GM04504 (cell line): ENCODE measurements at places on chromosomes 7 and 10.
A peak's percentile ranks its signal among the peaks of the same experiment; 100 is the strongest.

DNA sequence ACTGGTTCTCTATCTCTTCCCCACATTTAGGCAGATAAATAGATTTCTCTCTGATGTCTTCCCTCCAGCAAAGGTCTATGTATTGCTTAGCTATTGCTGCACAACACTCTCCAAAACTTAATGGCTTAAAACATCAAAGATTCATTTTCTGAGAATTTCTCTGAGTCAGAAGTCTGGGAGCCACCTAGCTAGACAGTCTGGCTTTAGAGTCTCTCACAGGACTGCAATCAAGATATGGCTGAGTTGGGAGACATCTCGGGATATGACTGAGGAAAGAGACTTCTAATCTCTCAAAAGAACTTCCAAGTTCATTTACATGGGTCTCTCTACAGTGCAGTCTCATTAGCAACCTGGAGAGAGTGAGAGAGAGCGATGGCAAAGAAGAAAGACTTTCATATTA, 553.6 kb upstream of the GHITM start:
- no peak for DNase-seq

DNA sequence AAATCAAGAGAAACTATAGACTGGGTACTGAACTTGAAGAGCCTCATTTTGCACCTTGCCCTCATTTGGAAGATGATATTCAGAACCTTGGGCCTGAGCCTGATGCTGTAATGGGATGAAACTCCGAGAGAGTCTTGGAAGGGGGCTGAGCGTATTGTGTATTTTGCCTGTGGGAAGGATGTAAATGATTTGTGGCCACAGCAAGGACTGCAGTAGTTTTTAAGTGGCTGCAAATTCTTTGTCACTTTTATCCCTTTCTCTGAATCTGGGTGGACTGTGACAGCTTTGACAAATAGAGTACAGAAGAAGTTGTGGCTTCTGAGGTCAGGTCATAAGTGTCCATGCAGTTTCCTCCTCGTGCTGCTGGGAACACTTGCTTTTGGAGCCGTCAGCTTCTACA, 221.2 kb downstream of the ADRA2A start:
- DNase-seq, result no peak

DNA sequence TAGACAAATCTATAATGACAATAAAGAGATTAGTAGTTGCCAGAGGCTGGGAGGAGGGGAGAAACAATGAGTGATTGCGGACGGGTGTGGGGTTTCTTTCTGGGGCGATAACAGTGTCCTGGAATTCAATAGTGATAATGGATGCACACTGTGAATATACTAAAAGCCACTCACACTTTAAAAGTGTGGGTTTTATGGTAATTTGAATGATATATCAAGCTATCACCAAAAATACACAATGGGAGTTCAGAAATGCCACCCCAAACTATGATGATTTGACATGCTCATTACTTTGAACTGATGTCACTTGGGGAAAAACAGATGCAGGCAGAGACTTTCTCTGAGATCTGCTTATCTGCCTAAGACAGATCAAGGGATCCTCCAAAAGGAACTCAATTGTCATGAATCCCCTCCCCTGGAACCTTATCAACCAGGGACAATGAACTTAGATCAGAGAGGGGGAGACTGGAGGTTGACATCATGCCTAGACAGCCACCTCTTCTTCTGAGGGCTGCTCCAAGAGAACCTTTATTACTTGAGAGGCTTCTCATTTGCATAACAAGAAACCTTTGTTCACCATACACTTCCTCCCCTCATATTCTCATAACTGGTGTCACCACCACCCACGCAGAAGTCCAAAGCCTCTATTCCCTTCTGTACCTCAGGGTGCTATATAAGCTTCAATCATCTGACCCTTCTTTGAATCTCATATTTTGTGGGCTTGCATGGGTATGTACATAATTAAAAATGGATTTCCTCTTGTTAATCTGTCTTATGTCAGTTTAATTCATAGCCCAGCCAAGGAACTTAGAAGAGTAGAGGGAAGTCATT, 14.8 kb upstream of the ZC3HAV1 start:
- DNase-seq, result no peak

- no peak for DNase-seq
These were observed 49.4 kb downstream of the GRID2IP start for GRCh38 chr7:6501586-6502564.

DNA sequence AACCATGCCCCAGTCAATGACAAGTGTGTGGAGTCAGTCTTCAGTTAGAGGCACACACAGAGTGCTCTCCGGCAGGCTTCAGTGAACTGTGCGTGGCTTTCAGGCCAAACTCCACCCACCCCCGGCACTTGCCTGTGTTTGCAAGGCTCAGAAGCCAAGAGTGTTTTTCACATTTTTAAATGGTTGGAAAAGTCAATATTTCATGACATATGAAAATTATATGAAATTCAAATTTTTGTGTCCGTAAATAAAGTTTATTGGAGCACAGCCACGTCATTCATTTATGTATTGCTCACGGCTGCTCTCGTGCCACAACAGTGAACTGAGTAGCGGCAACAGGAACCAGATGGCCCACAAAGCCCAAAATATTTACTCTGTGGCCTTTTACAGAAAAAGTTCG, 104.7 kb downstream of the SFMBT2 start:
- DNase-seq, result peak; percentile 30

DNA sequence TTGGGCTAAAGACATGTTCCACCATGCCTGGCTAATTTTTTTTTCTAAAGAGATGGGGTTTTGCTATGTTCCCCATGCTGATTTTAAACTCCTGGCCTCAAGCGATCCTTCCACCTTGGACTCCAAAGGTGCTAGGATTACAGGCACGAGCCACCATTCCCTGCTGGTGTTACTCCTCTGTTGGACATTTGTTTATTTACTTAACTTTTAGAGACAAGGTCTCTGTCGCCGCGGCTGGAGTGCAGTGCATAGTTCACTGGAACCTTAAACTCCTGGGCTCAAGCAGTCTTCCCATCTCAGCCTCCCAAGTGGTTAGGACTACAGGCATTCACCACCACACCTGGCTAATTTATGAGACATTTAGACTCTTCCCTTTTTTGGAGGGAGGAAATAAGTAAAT, 38.9 kb downstream of the CCAR1 start:
- no peak for DNase-seq

DNA sequence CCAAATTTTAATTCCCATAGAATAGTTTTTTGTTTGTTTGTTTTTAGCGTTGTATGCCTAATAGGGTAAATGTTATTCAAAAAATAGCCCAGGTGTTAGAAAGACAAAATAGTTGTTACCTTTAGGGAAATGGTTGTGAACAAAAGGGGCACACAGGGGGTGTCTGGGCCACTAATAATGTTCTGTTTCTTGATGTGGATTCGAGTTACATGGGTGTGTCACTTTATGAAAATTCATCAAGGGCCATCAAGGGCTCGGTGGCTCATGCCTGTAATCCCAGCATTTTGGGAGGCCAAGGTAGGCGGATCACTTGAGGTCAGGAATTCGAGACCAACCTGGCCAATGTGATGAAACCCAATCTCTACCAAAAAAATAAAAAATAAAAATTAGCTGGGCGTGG, 531.8 kb upstream of the C7orf33 start:
- no peak for DNase-seq

GRCh38 chr7:143518941-143519340, 41.3 kb downstream of the TAS2R41 start:
- DNase-seq, result no peak

GRCh38 chr10:69802424-69803161, 887 bp downstream of the COL13A1 start:
- no peak for DNase-seq

DNA sequence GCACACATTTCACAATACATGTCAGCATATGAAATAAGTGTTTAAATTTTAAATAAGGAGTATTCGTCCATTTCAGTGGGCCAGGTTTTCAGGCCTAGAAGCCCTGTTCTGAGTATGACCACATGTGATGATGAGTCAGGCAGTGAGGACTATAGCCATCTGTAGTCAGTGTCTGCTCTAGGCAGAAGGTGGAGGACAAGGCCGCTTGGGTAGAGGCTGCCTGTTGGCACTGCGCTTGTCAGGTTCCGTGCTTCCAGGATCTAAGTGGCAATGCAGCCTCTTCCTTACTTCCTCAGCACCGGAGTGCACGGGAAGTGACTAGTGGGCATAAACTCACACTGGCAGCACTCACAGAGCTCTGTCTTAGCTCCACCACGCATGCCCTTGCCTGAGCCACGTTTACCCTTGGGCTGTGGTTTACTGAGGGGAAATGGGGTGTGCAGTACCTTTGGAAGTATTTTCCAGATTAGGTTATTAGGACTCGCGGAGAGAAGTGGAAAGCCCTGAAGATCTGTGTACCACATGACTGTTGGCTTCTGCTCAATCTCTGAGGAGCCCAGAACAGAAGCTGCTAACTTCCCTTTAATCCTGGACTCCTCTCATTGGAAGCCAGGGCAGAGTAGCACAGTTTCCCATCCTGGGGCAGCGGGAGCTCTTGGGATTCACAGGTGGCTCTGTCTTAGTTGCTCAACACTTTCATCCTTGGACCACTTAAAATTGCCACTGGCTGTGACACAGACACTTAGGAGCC, 87.5 kb upstream of the GJD4 start:
- peak; percentile 10 for DNase-seq

- DNase-seq, result no peak
These were observed 18.8 kb downstream of the CAMK2B start for GRCh38 chr7:44306606-44307005.

DNA sequence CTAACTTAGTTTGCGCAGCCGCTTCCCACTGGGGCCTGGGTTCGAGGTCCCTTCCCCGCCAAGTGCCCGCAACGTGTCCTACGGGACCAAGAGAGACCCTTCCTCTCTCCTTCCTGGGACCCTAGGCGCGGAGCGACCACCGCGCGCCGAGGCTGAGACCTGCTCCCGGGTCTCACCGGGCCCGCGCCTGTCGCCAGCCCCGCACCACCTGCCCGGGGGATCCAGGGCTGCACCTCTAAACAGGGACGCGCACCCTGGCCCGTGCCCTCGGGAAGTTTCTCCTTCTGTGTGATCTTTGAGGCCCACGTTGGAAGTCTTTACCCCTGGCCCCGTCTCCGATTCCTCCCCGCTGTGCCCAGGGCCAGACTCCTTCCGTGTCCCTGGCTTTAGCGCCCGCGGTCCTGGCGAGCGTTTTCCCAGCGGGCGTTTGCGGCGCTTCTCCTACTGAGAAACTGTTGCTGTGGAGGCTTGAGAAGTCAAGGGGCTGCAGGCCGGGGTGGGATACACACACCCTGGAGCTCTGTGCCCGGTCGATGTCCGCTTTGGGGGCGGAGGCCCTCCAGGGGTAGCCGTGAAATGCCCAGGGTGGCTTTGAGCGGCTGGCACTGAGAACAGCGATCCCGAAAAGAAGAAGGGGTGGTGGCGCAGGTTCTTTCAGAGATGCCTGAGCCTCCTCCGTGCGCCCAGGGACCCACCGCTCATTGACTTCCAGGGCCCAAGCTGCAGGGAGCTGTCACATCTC, 575 bp downstream of the PLPP4 start:
- no peak for DNase-seq

DNA sequence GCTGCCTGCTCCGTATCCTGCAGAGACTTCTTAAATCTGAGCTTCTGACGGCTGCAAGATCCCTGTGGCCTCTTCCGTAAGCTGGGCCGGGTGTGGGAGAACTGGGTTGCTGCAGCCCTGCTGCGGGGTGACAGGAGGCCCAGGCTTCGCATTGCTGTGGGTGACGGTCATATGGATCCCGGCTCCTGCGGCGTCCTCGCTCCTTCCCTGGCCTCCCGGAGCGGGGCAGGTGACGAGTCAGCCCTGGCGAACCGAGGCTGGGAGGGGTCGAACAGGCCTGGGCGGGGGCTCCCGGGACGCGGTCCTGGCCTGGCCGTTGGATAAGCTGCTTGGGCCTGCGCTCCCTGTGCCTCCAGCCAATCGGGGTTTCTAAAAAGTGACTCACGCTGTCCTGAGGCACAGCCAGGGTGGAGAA, 7.8 kb upstream of the UBE2D1 start:
- DNase-seq, result no peak

GRCh38 chr7:141652691-141653090, 49.3 kb downstream of the DENND11 start:
- no peak for DNase-seq

DNA sequence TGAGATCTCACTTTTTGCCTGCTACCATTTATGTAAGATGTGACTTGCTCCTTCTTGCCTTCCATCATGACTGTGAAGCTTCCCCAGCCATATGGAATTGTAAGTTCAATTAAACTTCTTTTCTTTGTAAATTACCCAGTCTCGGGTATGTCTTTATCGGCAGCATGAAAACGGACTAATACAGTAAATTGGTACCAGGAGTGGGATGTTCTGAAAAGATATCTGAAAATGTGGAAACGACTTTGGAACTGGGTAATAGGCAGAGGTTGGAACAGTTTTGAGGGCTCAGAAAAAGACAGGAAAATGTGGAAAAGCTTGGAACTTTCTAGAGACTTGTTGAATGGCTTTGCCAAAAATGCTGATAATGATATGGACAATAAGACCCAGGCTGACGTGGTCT, 10.6 kb upstream of the GARIN1A start:
- DNase-seq, result no peak

DNA sequence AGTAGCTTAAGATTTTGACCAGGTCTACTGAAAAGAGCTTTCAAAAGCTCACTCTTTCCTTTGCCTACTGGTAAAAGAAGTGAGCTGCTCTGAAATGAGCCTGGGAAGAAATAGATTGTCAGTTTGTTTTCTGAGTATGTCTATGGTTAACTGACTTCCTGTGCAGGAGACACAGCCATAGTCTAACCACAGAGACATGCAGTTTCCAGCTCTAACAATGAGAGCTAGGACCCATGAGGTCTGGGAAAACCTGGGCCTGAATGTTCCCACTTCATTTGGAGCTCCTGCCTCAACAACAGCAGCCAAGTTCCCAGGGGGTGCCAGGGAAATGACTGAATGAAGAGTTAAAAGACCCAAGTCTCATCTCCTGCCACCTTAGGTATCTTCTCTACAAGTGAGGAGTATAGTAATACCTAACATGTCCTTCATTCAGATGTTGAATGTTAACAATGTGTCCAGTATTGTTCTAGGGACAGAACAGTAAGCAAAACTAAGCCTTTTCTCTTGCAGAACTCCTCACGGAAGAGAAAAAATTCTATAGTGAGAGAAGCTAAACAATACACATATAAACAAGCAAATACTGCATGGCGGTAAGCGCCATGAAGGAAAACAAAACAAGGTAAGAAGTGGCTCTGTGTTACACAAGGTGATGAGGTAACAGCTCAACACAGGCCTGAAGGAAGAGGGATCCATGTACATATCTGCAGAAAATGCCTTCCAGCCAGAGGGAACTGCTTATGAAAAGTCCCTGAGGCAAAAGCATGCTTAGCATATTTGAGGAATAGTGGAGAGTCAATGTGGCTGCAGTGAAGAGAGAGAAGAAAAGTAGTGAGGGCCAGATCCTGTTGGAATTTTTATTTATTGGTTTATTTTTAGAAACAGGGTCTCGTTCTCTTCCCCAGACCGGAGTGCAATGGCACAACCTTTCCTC, 26.4 kb upstream of the ANKRD1 start:
- no peak for DNase-seq

DNA sequence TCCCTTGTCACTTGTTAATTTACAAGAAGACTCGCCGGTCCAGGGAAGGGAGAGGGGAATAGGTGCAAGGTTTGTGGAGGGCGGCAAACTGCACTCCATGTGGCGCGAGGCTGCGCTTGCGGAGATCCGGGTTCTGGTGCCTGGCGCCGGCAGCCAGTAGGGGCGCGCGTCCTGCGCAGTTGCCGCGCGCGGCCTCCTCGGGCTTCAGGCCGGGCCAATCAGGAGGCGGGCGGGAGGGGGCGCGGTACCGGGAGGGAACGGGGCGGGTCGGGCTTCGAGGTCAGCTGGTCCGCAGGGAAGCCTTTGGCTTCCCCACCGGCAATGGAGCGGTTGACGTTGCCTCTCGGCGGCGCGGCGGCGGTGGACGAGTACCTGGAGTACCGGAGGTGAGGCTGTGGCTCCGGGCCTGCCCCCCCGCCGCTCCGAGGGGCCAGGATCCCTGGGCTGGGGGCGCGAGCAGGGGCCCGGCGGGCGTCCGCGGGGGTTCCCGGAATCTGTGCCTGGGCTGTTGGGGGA, at the start of gene FAM221A:
FAM221A (plus strand) TSS at position 302 of the 516 bp plus-strand sequence; CDS start at position 322, 20 bp downstream.
- DNase-seq, result peak; percentile 21
